ENCODE measurements at places on chromosomes 3 and 15. TPM values are rescaled to one million over a fixed set of nuclear protein-coding genes. Genes with fewer than 3 reads are reported as not detected.

- DNase-seq: no peak
These were observed 2.8 kb downstream of the FURIN start for GRCh38 chr15:90871139-90871715.

DNA sequence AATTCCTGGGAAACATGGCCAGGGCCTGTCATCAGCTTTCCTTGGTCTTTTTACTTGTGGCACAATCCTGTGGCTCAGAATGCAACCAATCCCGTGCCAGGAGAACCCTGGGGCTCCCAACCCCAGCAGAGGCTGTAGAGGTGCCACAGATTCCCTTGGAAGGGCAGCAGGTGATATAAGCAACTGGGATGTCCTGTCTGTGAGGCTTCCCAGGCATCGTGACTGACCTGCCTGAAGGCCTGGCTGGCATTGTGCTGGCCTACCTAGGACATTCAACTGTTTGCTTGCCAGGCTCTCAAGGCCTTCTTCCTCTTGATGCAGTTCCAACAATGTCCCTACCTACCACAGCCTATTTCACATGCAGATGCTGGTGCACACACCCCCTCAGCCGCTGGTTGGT, 72.2 kb upstream of the MEX3B start:
- DNase-seq: no peak

GRCh38 chr15:71807125-71807629, 3.2 kb upstream of the NR2E3 start:
- DNase-seq: no peak

- DNase-seq: no peak
These were observed 334.1 kb downstream of the FHIT start for GRCh38 chr3:60917141-60917540.

- DNase-seq: no peak
These were observed 221.3 kb upstream of the LYSMD4 start for GRCh38 chr15:99954361-99955180.

GRCh38 chr3:168314166-168314565, 218.4 kb upstream of the GOLIM4 start:
- DNase-seq: no peak

DNA sequence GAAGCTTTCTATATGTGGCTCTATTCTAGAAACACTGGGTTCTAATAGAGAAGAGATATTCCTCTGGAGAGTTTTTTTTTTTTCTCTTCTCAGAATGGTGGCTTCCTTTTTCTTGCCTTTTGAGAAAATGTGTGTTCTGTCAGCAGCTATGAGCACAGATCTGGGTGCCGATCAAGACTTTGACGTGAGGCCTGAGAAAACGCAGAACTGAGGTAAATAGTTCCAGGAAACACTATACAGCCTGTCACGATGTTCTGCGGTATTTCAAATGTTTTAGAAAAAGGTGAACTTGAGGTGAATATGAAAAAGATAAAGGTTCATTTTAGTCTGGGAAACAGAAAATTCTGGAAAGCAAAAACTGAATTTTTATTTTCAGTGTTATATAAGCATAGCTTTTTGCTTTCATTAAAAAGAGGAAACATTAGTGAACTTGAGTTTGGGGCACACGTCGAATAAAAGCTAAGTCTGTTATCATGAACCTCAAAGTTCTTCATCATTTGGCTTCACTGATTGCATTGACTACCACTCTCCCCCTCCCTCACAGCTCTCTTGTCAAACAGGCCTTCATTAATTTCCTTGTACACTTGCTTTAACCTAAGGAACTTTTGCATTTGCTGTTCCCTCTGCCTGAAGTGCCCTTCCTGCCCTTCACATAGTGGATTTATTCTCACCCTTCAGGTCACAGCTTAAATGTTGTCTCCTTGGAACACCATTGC, 265.1 kb downstream of the NFKBIZ start:
- no peak for DNase-seq

- DNase-seq: no peak
These were observed 34.7 kb downstream of the ZNF445 start for GRCh38 chr3:44442596-44443309.

- no peak for DNase-seq
These were observed 78.8 kb downstream of the FBN1 start for GRCh38 chr15:48566668-48567067.

DNA sequence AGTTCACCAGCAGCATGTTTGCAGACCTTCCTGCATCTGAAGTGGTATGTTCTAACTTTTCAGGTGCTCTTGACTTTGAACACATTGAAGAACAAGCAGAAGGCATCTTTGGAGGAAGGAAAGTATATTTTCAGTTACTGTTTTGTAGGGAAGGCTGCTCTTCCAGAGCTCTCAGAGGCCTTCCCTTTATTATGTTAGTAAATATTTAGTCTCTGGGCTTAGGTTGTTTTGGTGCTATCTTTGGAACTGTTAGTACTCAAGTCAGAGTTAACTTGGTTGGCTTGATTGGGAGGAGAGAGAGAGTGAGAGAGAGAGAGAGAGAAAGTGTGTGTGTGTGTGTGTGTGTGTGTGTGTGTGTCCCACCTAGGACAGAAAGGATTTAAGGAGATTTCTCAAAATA, 188.2 kb downstream of the ITPR1 start:
- no peak for DNase-seq

DNA sequence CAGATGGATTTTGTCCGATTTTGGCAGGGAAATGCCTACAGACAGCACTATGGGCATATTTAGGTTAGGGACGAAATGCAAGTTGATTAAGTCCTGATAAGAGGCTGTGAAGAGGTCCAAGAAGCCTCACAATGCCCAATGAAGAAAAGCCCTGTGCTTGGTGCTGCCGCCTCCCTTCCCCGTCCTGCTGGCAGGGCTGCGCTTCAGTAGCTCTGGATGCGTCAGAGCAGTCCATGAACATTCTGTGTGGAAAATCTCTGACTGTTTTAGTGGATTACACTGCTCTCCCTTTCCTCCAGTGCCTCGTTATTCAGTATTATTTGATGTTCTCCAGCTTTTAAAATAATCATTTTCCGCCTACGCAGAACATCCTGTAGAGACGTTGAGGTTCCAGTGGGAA, 39.6 kb downstream of the MLH1 start:
- DNase-seq: no peak

- DNase-seq: no peak
These were observed 593.8 kb upstream of the GBE1 start for GRCh38 chr3:82355228-82355627.

DNA sequence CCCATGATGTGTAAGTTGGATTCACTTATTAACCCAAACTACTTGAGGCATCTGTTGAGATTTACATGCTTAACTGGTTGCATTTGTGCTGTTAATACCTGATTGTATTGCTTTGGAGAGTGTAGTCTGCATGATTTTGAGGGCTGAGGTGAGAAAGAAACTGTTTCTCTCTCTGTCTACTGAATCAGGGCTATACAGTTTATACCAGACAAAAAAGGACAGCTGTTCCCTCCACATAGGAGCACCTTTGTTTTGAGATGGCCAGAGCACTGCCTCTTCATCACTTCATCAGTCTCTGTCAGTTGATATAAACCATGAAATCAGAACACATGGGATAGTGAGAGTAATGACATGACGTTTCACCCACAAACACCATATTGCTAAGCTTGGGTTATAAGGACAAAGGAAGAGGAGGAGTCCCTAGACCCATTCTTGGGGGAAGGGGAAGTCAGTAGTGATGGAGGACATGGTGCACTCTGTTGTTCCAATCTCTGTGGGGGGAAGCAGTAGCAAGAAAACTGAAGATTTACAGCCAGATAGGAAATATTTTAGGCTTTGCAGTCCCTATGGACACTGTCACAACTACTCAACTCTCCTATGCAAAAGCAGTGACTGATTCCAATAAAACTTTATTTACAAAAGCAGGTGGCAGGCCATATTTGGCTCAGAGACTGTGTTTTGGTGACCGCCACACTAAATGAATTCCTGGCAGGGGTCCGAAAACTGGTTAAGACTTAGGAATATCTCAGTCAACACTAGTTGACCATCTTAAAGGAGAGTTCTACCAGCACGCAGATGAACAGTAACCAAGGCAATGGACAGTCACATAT, 123.9 kb upstream of the NR2E3 start:
- no peak for DNase-seq

DNA sequence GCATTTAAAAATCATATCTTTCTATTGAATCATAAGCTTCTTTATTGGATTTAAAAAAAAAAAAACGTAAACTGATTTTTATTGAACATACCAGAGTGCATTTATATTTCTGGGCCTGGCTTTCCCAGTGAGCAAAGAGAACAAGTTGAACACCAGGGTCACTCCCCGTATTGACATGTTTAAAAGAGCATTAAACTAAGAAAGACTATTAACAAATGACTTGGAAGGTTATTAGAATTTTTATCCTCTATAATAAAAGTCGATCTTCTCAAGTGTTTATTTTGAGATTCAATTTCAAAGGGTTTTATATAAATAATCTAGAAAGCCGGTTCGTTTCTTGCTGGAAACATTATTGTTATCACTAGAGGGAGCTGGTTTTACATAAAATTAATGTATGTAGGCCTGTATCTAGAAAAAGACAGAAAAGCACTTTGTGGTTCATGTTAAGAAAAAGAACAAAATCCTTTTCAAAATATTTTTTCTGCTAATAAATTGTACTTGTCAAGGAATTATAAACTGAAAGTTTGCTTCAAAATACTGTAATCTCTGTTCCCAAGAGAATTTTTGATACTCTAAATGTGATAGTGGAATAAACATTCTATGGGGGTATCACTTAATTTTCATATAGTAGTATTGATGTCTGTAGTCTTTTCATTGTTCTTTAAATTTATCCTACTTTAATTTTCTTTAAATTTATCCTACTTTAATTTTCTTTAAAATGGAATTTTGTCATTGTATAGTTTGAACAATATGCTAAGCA, 321.8 kb upstream of the MME start:
- DNase-seq: peak; percentile 20

GRCh38 chr15:61198722-61199121, 30.4 kb downstream of the RORA start:
- DNase-seq: no peak

DNA sequence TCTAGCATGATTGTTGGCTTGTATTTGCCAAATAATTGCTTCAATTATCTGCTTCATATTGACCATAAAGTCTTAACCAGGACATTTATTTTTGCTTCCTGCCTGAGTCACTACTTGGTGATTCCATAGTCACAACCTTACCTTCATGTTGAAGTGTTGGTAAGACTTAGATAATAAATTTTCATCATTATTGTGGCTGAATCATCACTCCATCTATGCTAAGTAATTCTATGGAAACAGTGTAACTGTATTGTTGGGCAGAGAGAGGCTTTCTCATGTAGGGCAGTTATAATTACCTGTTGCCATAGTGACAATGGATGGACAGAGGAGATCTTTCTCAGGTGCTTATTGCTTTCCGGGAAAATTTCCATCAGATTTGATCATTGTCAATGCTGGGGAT, 330.7 kb upstream of the LRRC3B start:
- DNase-seq: peak; percentile 15

DNA sequence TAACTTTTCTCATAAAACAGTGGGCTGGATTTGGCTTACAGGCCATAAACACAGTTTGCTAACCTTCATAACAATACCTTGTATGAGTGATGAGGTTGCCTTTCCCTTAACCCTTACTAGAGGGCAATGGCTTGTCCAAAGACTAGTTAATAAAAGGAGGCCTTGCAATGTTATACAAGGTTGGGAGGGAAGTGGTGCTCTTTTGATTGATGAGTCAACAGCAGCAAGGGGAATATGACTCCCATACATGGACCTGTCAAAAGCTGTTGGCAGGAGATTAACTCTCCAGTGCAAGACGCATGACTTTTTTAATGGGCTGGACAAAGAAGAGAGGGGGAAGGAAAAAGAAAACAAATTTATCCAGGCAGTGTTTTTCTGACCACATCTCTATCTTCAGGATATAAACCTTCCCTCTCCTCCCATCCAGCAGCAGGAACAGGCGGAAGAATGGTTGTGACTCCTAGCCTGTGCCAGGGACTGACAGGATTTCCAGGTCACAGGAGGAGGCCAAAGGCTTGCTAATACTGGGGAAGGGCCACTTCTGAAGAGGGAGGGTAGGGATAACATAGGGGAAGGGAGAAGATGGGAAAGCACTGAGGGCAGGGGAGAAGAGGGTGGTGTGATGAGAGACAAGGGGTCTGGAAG, 35.2 kb upstream of the ARL14 start:
- peak; percentile 50 for DNase-seq

DNA sequence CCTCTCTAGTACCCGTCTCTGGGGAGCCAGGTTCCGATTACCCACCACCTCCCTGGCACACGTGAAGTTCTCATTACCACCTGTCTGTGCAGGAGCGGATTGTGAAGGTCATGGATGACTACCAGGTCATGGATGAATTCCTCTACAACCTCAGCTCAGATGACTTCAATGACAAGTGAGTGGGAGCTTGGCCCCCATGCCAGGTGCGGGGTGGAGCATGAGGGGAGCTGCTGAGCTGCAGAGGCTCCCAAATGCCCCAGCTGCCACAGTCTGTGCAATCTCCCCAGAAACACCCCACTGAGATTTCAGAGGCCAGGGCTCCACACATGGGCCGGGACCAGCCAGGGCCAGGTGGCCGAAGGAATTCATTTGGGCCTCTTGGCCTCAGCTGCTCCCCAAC, 34.3 kb downstream of the DNAH1 start:
- DNase-seq: no peak

DNA sequence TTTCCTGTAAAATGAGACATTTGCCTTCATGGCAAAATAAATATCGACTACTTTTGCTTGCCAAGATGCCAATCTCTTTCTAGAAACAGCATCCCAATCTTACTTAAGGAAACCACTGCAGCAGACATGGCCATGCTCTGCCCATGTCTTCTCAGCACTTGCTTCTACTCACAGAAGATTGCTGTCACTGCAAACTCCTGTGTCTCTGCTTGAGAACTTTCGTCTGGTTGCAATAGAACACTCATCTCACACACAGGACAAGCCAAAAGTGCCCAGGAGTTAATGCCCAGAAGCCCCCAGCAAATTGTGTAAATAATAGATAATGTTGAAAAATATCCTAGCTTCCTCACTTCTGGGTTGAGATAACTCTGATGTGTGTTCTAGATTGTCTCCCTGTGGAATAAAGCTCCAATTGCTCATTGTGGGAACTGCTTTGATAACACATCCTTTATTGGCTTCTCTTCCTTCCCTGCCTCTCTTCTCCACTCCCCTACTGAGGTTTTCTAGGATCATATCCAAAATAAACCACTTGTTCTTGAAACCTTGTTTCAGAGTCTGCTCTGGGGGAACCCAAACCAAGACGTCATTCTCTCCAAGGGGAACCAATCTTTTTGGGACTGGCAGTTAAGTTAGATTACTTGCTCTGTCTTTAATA, 156.3 kb upstream of the STRIT1 start:
- no peak for DNase-seq

GRCh38 chr3:133924041-133924440, 28.4 kb upstream of the RAB6B start:
- DNase-seq: no peak

DNA sequence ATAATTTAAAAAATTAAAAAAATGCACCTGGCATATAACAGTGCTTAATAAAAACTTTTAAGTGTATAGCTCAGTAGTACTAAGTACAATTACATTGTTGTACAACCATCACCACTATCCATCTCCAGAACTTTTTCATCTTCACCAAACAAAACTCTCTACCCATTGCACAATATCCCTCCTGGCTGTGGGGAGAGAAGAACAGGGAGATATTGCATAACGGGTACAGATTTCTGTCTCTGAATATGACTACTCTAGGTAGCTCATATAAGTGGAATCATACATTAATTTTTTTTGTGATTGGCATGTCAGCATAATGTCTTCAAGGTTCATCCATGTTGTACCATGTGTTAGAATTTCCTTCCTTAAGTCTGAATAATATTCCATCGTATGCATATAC, 91.0 kb upstream of the PLAAT1 start:
- DNase-seq: no peak

UBAP1L gene
- polyA plus RNA-seq: 0.27 TPM

GOLGA8T gene
- not detected for polyA plus RNA-seq

KY gene
- not detected for polyA plus RNA-seq

ECE2 gene
- polyA plus RNA-seq: not detected

GOLGA8G gene
- not detected for polyA plus RNA-seq
